ENCODE measurements at places on chromosomes 3 and 15.
A peak's percentile ranks its signal among the peaks of the same experiment; 100 is the strongest.

- DNase-seq, result no peak
Observed at GRCh38 chr3:66531256-66531655, 30.4 kb upstream of the LRIG1 start.

- no peak for DNase-seq
Observed at GRCh38 chr3:119930286-119930685, 148.4 kb downstream of the NR1I2 start.

- DNase-seq, result peak; percentile 45
Observed at GRCh38 chr3:52523386-52524257, 10.0 kb downstream of the NT5DC2 start.

GRCh38 chr3:20743553-20744321, 557.7 kb upstream of the SGO1 start:
- DNase-seq, result no peak

DNA sequence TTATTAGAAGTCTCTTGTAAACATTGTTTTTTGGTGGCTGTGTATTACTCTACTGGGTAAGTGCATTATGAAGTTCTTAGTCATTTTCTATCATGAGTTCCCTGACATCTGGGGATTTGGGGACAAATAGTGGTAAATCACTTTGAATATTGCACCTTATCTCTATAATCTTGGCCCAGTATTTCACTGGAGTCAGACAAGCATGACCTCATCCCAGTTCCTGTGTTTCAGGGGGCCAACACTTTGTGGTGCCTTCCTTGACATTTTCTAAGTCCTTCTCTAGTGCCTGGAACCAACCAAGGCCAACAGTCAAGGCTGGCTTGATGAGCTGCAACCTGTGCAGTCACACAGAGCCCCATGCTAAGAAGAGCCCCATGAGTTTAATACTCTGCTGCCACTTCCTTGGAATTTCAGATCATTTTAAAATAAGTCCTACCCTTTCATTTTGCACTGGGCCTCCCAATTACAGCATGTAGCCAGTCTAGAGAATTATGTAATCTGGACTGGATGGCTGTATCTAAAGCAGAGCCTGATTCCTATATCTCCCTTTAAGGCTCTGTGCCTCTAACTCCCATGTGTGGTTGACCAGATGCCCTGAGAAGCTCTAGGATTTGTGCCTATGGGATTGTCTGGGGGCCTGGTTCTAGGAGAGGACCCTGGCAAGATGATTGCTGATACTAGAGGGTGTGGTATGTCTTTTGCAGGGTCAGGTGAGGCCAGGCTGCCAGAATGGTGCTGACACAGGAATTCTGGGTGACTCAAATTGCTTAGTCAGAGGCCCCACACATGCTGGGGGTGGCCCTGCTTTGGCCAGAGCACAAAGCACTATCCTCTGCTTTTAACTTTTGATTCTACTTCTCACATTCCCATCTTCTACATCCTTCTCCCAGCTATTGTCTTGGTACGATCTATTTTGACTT, 319.6 kb upstream of the TBC1D5 start:
- DNase-seq, result no peak

DNA sequence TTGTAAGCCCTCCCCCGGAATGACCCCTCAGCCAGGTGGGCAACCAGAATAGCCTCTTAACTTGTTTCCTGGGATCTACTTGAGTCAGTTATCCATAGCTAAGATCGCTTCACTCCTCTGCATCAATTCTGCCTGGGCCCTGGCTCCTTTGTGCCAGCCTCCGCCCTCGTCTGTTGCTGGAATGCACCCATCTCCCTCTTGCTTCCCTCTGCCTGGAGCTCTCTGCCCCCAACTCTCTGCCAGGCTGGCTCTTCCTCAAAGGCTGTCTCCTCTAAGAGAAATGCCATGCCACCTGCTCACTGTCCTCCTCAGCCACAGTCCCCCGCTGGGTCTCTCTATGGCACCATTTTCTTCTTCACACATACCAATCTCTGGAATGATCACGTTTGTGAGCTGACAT, 240.8 kb downstream of the ADAMTS17 start:
- DNase-seq, result no peak

GRCh38 chr15:63436341-63436740, 54.7 kb upstream of the CA12 start:
- DNase-seq, result no peak

- no peak for DNase-seq
Observed at GRCh38 chr15:88194162-88194561, 62.4 kb downstream of the NTRK3 start.

GRCh38 chr3:115864911-115865310, 241.6 kb downstream of the GAP43 start:
- DNase-seq, result no peak

DNA sequence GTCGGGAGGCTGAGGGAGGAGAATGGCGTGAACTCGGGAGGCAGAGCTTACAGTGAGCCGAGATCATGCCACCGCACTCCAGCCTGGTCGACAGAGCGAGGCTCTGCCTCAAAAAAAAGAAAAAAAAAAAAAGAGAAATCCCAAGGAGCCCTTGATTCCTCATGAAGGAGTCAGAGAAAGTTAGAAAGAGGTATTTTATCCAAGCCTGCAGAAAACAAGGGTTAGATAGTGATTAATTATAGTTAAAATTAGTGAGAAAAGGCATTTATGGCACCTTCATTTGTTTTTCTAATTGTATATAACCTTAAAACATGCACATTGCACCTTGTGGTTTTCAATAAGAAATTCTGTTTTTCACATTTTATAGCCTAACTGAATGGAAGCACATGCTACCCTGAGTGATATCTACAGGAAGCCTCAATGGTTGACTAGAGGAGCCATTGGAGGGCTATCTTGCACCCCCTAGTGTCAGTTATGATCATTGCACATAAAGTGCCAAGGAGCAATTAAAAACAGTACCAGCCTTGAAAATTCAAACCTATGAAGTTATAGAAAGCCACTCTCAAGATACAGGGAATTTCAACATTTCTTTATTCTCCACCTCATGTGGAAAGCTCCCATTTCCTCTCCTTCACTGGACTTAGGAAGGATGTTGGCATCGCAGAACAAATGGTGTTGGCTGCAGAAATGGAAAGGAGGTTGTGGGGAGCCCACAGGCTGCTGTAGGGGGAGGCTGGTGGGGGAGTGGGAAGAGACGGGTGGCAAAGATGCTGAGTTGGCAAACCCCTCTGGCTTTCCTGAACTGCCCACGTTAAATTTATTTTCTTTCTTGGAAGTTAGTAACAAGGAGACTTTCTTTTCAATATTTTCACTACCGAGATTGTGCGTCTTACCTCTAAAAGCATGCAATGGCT, 48.5 kb downstream of the ITGA11 start:
- no peak for DNase-seq

- DNase-seq, result no peak
Observed at GRCh38 chr3:9379327-9379726, 16.5 kb downstream of the THUMPD3 start.

DNA sequence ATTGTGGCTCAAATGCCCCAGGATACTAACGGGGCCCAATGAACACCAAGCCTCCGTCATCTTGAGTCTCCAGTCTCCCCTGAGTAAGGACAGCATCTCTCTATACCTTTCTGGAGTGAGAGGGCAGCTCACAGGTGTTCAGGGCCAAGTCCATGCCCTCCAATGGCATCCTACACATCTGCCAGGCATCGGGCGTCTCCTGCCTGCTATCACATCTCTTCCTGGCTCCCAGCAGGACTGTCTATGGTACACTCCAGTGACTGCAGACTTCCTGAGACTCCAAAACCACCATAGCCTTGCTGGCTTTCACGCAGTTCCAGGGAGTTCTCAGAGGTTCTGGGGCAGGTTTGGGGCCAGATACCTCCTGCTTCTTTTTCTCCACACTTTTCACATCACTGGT, 28.3 kb downstream of the CX3CR1 start:
- DNase-seq, result no peak

DNA sequence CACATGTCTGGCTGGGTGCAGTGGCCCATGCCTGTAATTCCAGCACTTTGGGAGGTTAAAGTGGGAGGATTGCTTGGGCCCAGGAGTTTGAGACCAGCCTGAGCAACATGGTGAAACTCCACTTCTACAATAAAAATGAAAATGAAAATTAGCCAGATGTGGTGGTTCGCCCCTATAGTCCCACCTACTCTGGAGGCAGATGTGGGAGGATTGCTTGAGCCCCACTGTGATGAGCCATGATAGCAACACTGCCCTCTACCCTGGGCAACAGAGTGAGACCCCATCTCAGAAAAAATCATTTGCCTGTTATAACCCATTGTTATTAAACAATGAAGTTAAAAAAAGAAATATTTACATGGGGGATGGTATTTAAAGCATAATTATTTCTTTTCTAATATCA, 240.1 kb upstream of the ZPLD1 start:
- DNase-seq, result no peak

GRCh38 chr15:31019986-31020385, 28.6 kb upstream of the MTMR10 start:
- no peak for DNase-seq

DNA sequence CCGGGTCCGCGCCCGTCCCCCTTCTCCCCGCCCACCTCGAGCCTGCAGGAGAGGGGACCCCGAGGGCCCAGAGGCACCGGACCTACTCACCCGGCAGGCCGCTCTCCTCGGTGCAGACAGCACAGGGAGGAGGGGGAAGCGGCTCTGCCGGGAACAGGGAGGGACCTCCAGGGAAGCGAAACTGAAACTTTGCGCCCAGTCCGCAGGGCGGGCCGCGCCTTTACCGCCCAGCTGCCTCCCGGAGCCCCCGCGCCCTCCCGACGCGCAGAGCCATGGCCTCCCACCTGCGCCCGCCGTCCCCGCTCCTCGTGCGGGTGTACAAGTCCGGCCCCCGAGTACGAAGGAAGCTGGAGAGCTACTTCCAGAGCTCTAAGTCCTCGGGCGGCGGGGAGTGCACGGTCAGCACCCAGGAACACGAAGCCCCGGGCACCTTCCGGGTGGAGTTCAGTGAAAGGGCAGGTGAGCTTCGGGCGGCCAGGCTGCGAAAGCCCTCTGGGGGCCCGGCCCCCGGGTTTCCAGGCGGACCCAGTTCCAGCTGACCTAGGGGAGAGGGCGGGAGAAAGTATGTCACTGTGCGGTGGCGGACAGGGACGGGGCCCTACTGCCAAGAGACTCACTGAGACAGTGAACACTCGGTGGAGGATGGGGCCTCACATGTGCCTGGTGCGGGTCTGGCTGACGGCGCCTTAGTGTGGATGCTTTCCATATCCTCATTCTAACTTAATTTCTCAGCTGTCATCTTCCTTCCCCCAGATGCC, at the start of the genes DTX3L and PARP9:
Gene DTX3L, plus strand, starts transcription at position 184 of the 758 bp plus-strand sequence. Its CDS starts 89 bp downstream, at position 273.
Gene PARP9, minus strand, starts transcription at position 146 of the 758 bp plus-strand sequence. CDS start 4,680 bp downstream, outside the sequence.
- DNase-seq, result peak; percentile 92

GRCh38 chr3:133532951-133533350, 40.5 kb upstream of the CDV3 start:
- DNase-seq, result no peak

GRCh38 chr15:81184188-81184587, 12.5 kb upstream of the IL16 start:
- peak; percentile 73 for DNase-seq

DNA sequence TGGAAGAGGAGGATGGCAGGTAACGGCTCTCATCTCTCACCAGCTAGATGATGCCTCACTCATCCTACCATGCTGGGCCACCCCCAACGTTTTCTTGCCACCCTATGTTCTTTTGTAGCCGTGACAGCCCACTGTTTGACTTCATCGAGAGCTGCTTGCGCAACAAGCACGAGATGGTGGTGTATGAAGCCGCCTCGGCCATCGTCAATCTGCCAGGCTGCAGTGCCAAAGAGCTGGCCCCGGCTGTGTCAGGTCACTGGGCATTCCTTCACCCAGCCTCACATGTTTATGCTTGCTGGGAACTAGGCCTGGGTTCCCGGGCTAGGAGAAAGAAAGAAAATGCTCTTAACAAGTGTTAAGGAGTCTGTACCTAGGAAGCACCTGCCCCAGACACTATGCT, 8.2 kb downstream of the COPG1 start:
- DNase-seq, result no peak

GRCh38 chr3:133388696-133389395, 11.0 kb upstream of the BFSP2 start:
- DNase-seq, result no peak

GRCh38 chr3:191809326-191809949, 348.5 kb downstream of the PYDC2 start:
- no peak for DNase-seq

DNA sequence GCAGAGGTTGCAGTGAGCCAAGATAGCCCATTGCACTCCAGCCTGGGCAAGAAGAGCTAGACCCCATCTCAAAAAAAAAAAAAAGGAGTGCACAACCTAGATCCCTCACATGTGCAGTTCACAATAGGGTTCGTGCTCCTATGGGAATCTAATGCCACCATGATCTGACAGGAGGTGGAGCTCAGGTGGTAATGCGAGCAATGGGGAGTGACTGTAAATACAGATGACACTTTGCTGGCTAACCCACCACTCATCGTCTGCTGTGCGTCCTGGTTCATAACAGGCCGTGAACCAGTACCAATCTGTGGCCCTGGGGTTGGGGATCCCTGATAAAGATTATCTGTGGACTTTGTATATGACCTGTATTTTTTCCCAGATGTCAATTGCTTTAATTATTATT, 16.7 kb downstream of the USP8 start:
- no peak for DNase-seq

DNA sequence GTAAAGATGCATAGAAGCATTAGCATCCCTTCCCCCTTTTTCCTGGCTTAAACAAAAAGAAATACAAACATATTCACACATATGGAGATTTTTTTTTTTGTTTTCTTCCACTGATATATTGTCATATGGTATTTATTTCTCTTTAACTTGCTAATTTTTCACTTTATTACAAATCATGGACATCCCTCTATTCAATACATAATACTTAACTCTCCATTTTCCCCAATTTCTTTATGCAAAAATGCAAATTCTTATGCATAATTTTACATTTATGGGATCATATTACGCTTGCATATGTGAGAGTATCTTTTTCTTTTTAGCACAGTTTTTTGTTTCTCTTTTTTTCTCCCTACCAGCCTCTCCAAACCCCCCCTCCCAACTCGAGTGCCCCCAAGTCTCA, 48.8 kb downstream of the CCR3 start:
- no peak for DNase-seq

DNA sequence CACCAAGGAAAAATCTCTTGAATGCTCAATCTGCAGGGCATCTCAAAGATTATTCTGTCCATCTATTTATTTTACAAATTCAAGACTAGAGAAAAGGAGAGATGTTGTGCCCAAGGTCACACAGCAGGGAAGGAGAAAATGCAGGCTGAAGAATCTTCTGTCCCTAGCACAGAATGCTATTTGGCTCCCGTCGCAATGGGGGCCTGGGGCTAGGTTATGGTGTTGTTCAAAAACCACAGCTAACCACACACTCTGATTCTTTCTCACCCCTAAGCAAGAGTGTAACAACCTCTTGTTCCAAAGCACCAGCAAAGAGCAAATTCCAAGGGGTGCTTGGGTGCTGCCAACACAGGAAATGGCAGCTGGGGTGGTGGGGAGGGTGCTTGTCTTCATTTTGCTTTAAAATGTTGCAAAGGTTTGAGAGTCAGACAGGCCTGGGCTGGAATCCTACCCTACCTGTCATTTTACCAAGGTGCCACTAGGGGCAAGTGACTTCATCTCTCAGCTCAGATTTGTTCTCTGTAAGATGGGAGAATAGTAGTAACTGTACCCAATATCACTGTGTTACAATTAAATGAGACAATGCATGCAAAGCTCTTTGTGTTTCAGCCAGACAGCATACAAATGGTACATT, 112.5 kb downstream of the ADAMTS9 start:
- DNase-seq, result no peak

GRCh38 chr3:149087208-149087607, 875 bp upstream of the HLTF start:
- peak; percentile 48 for DNase-seq

Data from lower lobe of right lung (tissue), 2 donors.